SJSA1 (cell line): ENCODE measurements at places on chromosomes 3 and 15.

- no peak for DNase-seq
Observed at GRCh38 chr15:26781816-26782215, 8.9 kb upstream of the GABRB3 start.

GRCh38 chr15:70291305-70292075, 193.8 kb upstream of the TLE3 start:
- DNase-seq, result no peak

DNA sequence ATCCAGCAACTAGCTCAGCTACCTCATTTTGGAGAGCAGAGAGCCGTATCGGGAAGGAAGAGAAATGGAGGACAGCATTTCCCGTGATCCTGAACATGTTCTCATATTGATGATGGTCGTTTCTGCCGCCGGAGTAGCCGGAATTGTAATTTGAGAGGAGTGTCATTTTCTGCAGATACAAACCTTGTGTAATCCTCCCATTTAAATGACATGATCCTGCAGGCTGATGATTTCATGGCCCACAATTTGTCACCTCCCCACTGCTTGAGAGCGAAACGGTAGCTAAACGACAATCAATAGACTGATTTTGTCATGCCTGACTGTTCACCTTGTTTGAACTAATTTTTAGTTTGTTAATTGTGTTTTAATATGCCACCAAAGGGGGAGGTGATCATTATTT, 126.5 kb upstream of the CNTN6 start:
- DNase-seq, result no peak

DNA sequence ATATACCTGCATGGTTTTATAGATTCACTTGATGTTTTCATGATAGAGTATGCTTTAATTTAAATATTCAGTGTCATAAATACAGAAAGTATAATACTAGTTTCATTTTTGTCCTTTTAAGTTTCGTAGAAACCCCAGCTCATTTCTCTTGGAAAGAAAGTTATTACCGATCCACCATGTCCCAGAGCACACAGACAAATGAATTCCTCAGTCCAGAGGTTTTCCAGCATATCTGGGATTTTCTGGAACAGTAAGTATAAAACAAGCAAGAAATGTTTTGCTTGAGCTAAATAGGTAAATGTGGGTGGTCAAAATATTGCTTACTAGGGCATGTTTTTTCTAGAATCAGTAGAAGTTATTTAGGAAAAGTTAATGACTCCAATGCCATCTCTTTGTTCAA, 106.4 kb downstream of the TP63 start:
- DNase-seq, result no peak

GRCh38 chr15:91862891-91863504, 9.5 kb downstream of the SLCO3A1 start:
- no peak for DNase-seq

GRCh38 chr15:68897016-68897415, 33.3 kb upstream of the SPESP1 start:
- DNase-seq, result no peak
